Testis (tissue), 5 donors: ENCODE measurements at places on chromosomes 7 and 10.

DNA sequence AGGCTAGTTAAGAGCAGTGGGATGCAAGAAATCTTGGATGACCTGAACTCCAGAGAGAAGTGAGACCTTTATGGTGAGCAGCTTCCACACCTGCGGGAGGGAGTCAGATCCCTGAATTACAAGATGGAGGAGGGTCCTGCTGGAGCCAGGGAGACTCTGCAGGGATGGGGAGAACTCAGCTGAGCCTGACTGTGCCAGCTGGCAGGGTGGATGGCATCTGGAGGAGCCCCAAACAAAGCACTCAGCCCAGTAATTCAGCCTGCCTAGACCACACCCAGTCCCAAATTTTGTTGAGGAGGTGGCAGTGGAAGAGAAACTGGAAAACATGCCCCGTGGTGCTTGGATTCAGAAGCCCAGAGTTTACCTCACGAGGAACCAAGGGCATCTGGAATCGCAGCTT, 208.2 kb downstream of the WDR11 start:
- DNase-seq = no peak

DNA sequence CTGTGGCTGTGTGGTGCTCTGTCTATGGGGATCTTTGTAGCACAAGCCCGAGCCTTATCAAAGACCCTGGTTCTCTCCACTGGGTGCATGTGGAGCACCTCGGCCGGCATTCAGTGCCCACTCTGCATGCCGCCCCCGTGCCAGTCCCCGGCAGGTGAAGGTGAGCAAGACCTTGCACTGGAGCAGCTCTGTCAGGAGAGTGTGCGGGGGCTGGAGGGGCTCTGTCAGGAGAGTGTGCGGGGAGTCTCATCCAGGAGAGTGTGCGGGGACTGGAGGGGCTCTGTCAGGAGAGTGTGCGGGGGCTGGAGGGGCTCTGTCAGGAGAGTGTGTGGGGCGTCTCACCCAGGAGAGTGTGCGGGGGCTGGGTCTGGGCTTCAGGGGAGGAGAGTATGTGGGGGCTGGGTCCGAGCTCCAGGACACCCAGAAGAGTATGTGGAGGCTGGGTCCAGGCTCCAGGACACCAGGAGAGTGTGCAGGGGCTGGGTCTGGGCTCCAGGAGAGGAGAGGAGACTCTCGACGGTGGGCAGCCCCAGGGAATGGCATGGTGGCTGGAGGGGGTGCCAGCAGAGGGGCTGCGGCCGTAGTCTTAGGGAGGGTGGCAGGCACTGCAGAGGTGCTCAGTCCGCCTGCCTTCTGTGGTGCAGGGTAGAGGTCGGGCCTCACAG, 40.8 kb downstream of the INPP5A start:
- DNase-seq = no peak

DNA sequence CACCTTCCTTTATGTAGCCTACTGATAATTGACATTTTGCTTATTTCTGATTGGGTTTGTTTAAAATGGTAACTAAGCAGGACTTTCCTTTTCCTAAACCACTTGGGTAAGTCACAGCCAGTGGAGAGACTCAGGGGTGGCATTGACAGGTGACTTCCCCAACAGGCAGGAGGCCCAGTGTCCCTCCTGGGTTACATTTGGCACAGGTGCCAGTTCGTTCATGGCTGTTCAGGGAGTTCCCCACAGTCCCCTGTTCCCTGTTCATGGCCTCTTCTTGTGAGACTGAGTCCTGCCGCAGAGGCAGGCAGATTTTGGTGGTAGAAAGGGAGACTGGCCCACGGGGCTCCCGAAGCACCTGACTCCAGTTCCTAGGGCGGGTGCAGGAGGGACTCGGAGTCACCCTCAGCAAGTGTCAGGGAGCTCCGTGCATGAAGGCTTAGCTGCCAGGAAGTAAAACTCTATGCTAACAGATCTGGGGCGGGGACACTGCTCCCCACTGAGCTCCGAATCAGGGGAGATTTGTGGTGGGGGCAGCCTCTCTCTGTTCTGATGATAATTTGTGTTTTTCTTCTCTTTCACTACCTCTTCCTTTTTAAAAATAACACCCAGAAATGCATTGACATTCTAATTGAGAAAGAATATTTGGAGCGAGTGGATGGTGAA, 84.1 kb downstream of the EZH2 start:
- no peak for DNase-seq

DNA sequence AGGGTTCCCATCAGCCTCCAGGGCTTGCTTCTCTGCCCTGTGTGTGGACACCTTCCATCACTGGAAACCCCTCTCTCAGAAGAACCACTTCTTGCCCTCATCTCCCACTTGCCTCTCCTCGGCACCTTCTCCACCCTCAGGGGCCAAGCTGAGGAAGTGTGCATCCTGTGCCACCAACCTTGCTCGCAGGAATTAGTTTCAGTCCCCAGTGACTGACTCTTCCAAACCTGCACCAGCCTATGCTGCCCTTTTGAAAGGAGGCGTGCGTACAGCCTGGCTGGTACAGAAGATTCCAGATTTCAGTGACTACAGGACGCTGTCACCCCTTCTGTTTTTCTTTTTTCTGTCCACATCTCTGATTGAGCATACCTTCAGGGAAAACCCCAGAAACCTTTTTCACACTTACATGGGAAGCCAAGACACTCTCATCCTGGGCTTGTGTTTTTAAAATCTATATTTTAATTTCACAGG, 67.1 kb downstream of the IKZF1 start:
- no peak for DNase-seq

DNA sequence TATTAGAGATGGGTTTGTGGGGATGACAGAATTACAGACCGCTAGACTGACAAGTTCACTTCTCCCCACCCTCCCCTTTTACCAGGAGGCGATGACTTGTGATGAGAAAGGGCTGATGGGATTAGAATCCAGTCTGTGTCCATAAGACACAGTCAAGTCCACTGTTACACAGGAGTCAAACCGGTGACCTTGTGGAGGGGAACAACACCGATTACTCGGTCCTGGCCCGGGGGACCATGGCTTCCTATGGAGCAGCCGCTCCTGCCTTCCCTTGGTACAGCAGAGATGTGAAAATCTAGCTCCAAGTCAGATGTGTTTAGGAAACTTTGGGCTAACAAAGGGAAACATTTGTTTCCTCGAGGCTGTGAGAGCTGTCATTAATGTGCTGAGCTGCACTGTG, 105.5 kb downstream of the ACTR3B start:
- no peak for DNase-seq

GRCh38 chr10:71486484-71487114, 89.9 kb downstream of the CDH23 start:
- peak; percentile 67 for DNase-seq

GRCh38 chr10:69223028-69223342, 2.9 kb downstream of the HKDC1 start:
- no peak for DNase-seq

DNA sequence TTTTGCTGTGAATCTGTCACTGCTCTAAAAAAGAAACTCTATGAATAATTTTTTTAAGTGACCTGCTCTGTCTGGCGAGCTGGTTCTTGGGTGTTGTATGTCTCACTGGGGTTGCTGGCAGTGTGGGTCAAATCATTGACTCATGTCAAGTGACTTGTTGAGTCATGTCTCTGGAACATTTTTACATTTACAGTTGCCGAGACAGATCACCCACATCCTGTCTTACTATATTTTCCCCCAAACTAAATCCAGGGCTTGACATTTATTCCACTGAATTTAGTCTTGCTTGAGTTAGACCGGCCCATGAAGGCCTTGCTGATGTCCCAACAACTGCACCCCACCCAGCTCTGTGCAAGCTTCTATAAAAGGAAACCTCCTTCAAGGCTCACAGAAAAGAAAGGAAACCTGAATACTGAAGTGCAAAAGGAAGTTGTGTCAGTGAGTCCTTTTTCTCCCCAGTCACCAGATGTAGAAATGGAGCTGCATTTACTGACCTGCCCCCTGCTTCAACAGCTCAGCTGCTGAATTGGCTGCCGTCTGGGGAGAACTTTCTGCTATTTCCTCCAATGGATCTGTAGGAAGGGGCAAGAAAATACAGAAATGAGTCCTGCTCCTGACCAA, 290.3 kb downstream of the TNS3 start:
- no peak for DNase-seq

DNA sequence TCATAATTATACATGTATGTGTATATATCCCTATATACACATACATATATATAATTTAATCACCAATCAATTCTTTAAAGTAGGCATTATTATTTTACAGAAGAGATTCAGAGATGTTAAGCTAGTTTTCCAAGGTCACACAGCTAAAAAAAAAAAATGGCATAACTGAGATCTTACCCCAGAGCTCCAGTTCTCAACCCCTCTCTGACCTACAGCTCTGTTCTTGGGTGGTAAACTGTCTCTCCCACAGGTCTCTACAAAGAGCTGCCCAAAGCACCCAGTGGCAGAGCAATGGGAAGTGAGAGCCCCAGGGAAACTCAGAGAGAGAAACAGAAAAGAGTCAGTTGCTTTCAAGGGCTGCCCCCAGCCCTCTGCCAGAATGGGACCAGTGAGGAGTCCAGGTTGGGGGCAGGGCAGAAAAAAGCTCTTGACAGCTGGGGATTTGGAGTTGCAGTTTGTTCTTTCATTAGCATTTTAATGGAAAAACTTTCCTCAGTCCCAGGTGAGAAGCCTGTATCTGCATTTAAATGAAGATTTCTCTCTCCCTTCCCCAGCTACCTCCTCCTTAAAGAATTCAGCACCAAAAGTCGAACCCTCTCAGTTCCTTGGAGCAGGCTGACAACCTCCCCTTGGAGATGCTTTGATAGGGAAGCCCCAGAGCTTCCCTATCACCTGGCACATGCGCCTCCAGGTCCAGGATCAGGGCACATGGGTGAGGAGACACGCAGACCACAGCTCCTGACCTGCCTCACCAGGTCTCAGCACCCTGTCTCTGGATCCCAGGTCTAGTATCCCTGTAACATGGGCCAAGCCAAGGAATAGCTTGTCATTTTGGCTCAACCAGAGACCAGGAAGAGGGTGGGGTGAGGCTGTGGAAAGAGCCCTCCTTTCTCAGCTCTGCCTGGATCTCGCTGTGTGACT, 388.1 kb downstream of the PLXNA4 start:
- no peak for DNase-seq

DNA sequence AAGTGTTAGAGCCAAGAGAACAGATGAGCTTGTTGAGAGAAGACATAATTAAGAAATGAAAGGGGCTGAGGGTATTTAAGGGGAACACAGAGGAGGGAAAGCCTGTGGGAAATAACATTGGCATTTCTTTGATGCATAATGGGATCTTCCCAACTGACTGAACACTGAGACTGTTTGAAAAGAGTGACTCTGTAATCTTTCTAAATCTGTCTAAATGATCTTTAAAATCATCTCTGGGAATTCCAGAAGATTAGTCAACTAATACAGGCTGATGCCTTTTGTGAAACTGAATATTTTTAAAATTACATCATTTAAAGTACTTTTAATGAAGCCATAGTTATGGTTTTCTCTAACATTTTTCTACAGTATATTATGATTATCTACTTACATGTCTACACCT, 17.4 kb upstream of the SLC35G1 start:
- DNase-seq = no peak

DNA sequence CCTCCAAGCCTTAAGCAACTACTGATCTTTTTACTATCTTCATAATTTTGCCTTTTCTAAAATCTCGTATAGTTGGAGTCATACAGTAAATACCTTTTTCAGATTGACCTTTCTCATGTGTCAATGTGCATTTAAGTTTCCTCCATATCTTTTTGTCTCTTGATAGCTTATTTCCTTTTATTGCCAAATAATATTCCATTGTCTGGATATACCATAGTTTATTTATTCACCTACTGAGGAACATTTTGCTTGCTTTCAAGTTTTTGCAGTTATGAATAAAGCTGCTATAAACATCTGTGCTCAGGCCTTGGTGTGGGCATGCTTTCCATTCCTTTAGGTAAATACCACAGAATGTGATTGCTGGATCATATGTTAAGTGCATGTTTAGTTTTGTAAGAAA, 161.2 kb upstream of the GNAI1 start:
- no peak for DNase-seq

GRCh38 chr7:87411186-87411585, 64.3 kb downstream of the ABCB4 start:
- no peak for DNase-seq
